Brain microvascular endothelial cell (primary cell): ENCODE measurements at places on chromosomes 4 and X.

GRCh38 chrX:39873117-39873516, 224.6 kb downstream of the BCOR start:
- no peak for DNase-seq

DNA sequence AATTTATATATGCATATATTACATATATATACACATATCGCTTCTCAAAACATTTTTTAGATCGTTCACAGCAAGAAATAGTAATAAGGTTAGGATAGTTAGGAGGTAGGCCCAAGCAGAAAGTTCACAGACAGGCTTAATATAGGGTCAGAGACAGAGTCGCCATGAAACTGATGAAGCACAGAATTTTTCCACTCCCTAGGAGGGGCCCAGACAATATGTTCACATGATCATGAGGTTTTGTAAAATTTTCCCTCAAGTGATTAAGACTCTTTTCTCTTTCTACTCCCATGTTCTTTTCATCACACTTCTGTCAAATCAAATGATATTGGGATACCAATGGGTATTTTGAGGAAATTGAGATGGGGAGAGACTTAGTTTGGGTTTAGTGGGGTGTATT, 5.2 kb upstream of the ENAM start:
- no peak for DNase-seq

DNA sequence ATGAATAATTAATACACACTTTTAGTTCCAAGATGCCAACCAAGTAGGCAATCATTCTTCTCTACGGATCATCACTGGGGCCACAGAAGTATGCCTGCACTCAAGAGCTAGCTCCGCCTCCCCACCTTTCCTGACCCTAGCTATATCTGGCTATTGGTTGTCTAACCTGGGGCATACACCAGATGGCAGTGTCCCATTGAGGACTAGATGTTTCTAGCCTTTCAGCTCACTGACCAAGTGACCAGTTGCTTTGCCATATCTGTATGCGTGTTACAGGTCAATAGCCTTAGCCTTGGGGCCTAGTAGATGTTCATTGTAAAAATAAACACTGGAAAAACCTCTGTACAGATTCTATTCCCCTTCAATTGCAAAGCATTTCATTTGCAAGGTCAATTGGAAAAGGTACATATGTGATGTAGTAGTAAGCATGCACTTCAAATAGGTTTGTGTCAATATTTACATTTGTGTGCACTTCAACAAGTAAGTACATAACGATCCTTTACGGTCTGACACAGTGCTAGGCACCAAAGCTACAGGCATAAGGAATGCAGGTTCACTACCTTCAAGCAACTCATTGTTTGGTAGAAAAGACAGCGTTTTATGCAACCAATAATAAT, 521.7 kb downstream of the PPARGC1A start:
- DNase-seq: no peak

DNA sequence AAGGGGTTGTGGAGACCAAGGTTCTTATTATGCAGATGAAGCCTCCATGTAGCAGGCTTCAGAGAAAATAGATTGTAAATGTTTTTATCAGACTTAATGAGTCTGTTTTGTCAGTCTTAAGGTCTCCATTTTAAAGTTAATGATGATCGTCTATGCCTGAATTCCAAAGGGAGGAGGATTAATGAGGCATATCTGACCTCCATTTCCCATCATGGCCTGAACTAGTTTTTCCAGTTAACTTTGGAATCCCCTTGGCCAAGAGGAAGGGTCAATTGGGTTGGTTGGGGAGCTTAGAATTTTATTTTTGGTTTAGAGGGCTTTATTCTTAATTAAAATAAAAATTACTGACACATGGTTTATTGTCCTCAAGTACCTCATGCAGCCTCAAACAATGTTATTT, 6.9 kb upstream of the PARM1 start:
- no peak for DNase-seq
